H9 (cell line): ENCODE measurements at places on chromosomes 6 and 20. TPM values are rescaled to one million over a fixed set of nuclear protein-coding genes. Genes with fewer than 3 reads are reported as not detected.

The ADTRP gene
- total RNA-seq = not detected in 2 replicates

The CGA gene
- total RNA-seq = not detected in 2 replicates

DNA sequence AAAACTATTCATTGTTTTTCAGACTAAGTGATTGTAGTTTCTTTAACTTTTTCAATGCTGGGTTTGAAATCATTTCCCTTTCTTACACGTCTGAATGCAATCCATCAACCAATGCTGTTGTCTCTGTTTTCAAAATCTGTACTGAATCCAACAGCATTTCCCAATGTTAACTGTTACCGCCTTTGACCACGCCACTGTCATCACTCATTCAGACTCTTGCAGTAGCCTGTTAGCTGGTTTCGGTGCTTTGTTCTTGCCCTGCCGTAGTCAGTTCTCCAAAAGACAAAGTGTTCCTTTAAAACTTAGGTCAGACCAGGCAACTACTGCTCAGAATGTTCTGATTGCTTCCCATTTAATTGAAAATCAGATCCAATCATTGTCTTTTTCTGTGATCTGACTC, 131.3 kb downstream of the PLCB4 start:
- no peak for DNase-seq
- H3K27me3 ChIP-seq = no peaks in the 10 kb centered on the region
- no peaks in the 10 kb centered on the region; the same call in 1 of the 2 replicates for H3K4me1 ChIP-seq
- H3K4me3 ChIP-seq = no peak overlapping the region
- no peaks in the 10 kb centered on the region for H3K36me3 ChIP-seq
- H3K27ac ChIP-seq = no peak overlapping the region

DNA sequence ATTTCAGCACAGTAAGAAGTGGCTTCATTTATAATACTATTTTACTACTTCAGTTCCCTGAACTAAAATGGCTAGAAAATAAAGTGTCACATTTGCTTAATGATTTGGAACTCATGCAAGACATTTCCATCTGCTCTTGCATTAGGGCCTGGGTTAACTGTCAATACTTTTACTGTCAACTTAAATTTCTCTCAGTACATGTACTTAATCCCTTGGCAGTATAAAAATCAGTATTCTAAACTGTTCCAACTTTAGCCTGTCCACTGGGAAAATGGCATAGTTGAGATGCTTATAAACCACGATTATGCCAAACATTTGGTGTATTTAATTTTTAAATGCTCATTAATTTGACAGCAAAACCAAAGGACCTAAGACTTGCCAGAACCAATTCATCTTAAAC, 154.5 kb downstream of the ASCC3 start:
- H3K4me3 ChIP-seq = no peak overlapping the region
- DNase-seq = no peak
- H3K27me3 ChIP-seq = no peaks in the 10 kb centered on the region

- H3K36me3 ChIP-seq = no peaks in the 10 kb centered on the region
- DNase-seq = no peak
- peaks cover 6% of the 10 kb centered on the region; the same call in 1 of the 2 replicates for H3K4me1 ChIP-seq
Observed at GRCh38 chr20:10524643-10525042, 89.5 kb downstream of the SLX4IP start.

The OR2B6 gene
- not detected in 2 replicates for total RNA-seq

The ABHD16B gene
- not detected in 2 replicates for total RNA-seq

The SLC22A23 gene
- total RNA-seq = 6.1 and 6.8 TPM in 2 replicates

The GDAP1L1 gene
- total RNA-seq = 5.9 and 6.8 TPM in 2 replicates

GRCh38 chr6:9101920-9102319, 666.6 kb upstream of the SLC35B3 start:
- no peak overlapping the region for H3K4me3 ChIP-seq
- no peak overlapping the region for H3K27ac ChIP-seq
- DNase-seq = no peak
- H3K36me3 ChIP-seq = no peaks in the 10 kb centered on the region
- no peaks in the 10 kb centered on the region for H3K4me1 ChIP-seq

DNA sequence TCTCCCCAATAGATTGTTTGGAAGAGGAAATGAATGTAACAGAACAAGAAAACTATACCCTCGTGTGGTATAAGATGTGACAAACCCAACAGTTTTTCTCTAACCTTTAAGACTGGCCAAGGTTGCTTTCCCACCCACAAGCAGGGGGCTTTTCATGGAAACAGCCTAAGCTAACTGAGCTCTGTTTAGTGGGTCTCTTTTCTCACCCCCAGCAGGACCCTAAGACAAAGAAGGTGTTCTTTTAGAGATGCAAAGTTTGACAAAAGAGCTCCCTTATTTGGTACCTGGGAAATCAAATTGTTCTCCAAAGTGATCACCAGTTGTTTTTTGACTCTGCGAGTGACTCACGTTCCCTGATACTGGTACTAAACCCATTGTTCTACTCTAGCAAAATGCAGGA, 59.1 kb downstream of the MBOAT1 start:
- no peak overlapping the region for H3K4me3 ChIP-seq
- DNase-seq = no peak
- H3K27ac ChIP-seq = no peak overlapping the region
- peaks cover 7% of the 10 kb centered on the region for H3K36me3 ChIP-seq
- H3K4me1 ChIP-seq = no peaks in the 10 kb centered on the region; the same call in 1 of the 2 replicates

DNA sequence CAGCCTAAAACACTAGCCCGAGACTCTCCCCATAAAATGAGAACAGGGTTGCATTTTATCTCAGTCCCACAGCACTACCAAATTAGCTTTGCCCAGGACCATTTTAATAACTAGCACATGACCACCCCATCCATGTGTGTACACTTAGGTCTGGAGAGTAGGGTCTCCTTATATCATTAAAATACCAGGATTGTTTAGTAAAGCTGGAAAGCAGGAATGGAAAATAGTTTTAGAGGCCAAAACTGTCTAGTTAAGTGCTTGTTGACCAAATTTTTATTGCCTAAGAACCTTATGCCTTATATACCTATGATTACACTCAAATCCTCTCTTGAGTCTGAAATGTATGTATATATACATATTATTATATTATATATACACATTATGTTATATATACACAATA, 608.4 kb downstream of the HDGFL1 start:
- H3K4me1 ChIP-seq = no peaks in the 10 kb centered on the region; the same call in 1 of the 2 replicates
- no peak for DNase-seq
- H3K36me3 ChIP-seq = no peaks in the 10 kb centered on the region
- H3K4me3 ChIP-seq = no peak overlapping the region
- H3K27me3 ChIP-seq = no peaks in the 10 kb centered on the region
- H3K27ac ChIP-seq = no peak overlapping the region

DNA sequence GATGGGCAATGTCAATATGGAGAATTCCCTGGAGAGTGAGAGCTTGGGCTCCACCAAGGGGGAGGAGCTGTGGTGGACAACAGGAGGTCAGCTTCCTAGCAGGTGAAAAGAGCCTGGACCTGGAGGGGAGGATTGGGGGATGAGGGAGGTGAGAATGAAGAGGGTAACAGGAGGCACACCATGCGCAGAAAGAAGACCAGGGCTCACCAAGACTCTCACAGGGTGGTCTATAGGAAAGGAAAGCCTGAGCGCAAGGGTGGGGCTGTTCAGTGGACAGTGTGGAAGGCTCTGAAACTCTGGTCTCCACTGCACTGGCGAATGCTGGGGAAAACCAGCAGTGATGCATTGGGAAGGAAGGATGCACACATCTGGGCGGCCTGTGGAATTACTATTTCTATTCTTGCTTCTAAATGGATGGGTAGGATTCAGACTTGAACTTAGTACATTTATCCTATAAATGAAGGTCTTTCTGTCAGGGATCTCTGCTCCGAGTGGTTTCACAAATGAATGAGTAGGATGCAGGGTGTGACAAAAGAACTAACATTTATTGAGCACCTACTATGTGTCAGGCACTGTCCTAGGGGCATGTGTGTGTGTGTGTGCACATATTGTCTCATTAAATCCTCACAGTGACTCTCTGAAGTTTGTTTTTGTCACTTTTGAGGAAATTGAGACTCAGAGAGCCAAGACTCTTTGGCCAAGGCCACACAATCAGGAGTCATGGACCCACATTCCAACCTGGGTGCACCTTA, 152.7 kb downstream of the CD83 start:
- H3K27me3 ChIP-seq = no peaks in the 10 kb centered on the region; the same call in 1 of the 2 replicates
- peaks cover 10% of the 10 kb centered on the region for H3K36me3 ChIP-seq
- H3K27ac ChIP-seq = no peak overlapping the region
- peaks cover 8% of the 10 kb centered on the region; the same call in 1 of the 2 replicates for H3K4me1 ChIP-seq

- H3K4me3 ChIP-seq = no peak overlapping the region
- no peaks in the 10 kb centered on the region for H3K36me3 ChIP-seq
- peaks cover 3% of the 10 kb centered on the region; the same call in 1 of the 2 replicates for H3K27me3 ChIP-seq
- no peak for DNase-seq
- H3K27ac ChIP-seq = no peak overlapping the region
Observed at GRCh38 chr6:30363459-30363858, 18.5 kb downstream of the RPP21 start.

The VARS1 gene
- 148 and 154 TPM in 2 replicates for total RNA-seq

DNA sequence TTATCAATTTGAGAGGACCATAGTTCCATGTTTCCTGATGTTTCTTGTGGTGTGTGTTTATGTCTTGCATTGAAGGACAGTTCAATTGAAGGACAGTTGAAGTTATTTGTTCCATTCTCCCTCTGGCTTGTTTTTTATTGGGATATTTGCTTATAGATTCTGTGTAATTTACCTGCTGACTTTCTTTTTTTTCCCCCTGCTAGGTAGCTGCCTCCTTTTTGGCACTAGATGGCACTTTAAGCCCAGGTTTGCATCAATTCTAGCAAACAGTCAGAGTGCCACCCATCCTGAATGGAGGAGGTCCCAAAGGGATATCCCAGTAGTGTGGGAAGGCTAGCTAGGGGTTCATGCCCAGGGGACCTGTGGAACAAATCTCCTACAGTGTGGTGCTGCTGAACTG, 78.1 kb downstream of the CFAP61 start:
- H3K4me1 ChIP-seq = no peaks in the 10 kb centered on the region
- H3K4me3 ChIP-seq = no peak overlapping the region
- peaks cover 14% of the 10 kb centered on the region for H3K36me3 ChIP-seq
- DNase-seq = no peak

- no peaks in the 10 kb centered on the region for H3K27me3 ChIP-seq
- peaks cover 6% of the 10 kb centered on the region; the same call in 1 of the 2 replicates for H3K4me1 ChIP-seq
- no peak overlapping the region for H3K27ac ChIP-seq
- DNase-seq = no peak
- H3K4me3 ChIP-seq = no peak overlapping the region
Observed at GRCh38 chr6:31467151-31467550, 30.8 kb upstream of the MICB start.

The ACTR5 gene
- 14.0 and 14.1 TPM in 2 replicates for total RNA-seq

The COL9A1 gene
- 7.7 and 7.8 TPM in 2 replicates for total RNA-seq

The KIF6 gene
- 0.63 and 0.88 TPM in 2 replicates for total RNA-seq

GRCh38 chr20:50523552-50524167, 13.5 kb downstream of the PTPN1 start:
- no peaks in the 10 kb centered on the region; the same call in 1 of the 2 replicates for H3K4me1 ChIP-seq
- no peak for DNase-seq
- H3K27ac ChIP-seq = no peak overlapping the region
- H3K27me3 ChIP-seq = no peaks in the 10 kb centered on the region
- no peak overlapping the region for H3K4me3 ChIP-seq

The SGK2 gene
- not detected in 2 replicates for total RNA-seq

The OR11A1 gene
- not detected in 2 replicates for total RNA-seq

GRCh38 chr20:46978951-46979491, 84.4 kb downstream of the EYA2 start:
- no peak overlapping the region for H3K27ac ChIP-seq
- H3K27me3 ChIP-seq = no peaks in the 10 kb centered on the region
- H3K4me1 ChIP-seq = no peaks in the 10 kb centered on the region
- peaks cover 2% of the 10 kb centered on the region; the same call in 1 of the 2 replicates for H3K36me3 ChIP-seq

GRCh38 chr20:8932192-8933165, 136.4 kb upstream of the PLCB4 start:
- no peaks in the 10 kb centered on the region for H3K36me3 ChIP-seq
- no peak overlapping the region for H3K27ac ChIP-seq
- no peak overlapping the region for H3K4me3 ChIP-seq
- no peak for DNase-seq
